ENCODE measurements at places on chromosomes 1 and 21. TPM values are rescaled to one million over a fixed set of nuclear protein-coding genes. Genes with fewer than 3 reads are reported as not detected.

DNA sequence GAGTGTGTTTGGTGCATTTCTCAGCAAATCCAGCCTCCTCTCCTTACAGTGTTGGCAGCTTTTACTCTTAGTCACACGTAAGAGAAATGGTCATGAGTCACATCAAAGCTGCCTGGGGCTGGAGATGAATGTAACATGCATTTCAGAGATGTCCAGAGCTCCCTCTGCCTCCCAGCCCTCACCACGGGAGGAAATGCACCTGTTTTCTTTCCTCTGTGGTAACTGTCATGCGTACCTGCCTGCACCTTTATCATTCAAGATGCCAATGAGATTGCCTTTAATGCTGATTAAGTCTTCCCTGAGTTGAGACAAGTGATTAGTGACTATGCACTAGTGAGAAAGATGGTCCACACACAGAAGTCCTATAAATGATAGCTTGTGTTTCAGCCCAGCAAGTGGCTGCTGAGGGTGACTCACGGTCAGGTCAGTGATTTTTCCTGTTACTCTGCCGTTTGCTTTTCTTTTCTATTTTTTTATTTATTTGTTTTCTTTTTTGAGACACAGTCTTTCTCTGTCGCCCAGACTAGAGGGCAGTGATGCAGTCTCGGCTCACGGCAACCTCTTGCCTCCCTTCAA, 277.3 kb upstream of the FMN2 start:
- DNase-seq: peak; percentile 59

CHIA gene
- not detected for polyA plus RNA-seq

DNA sequence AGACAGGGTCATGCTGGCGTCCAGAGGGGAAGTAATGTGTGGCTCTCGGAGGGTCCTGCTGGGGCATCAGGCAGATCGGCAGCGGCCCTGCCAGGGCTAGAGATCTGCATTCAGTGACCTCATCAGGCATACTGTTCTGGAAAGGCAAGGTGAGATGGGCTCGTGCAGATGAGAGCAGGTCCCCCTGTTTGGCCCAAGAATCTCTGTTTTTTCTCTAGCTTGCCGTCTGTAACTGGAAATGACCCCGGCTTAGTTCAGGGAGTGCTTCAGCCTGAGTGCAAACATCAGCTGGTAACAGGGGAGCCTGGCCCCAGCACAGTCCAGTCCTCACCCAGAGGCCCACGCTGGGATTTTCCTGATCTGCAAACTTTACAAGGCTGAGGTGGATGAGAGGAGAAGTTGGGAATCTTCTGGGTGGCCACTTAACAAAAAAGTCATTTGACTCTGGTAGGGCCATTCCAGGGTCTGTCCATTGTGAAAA, 2.1 kb downstream of the FAM163A start:
- peak; percentile 58 for DNase-seq

DNA sequence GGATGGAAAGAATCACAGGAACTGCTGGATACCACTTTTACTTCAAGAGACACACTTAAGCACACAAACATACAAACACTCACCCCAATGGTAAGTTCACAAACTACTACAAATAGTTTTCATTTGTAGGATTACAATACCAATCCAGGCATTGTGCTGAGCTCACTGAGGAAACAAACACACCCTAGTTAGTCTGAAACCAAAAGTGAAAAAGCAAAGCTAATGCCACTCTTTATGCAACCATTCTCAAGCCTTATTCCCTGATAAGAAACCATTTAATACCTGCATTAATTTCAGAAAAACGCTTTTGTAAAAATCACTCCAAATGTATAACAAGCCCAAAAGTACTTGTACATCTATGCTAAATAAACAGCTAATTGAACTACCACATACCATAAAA, 38.3 kb downstream of the RNF115 start:
- DNase-seq: no peak

OR10Z1 gene
- not detected for polyA plus RNA-seq

- peak; percentile 31 for DNase-seq
Measured at GRCh38 chr1:156998840-156999500, 46.6 kb downstream of the ARHGEF11 start.

DNAJC28 gene
- 0.88 TPM for polyA plus RNA-seq

DNA sequence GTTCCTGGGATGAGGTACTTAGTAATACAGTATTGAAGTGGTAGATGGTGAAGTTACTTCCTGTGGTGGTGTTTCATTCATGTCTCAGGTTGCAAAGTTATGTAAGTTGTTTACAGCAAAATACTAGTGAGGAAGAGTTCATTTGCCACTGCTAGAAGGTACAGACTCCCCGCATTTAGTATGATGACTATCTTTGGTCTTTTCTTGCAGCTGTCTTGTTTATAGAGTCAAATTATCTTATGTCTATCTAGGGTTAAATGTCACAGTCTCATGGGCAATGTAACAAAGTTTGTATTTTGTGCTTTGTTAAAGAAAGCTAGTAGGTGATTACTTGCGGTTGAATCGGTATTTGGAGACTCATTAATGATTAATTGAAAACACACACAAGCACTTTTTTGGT, 50.2 kb downstream of the LRRC8D start:
- no peak for DNase-seq

- DNase-seq: no peak
Measured at GRCh38 chr1:64241069-64241468, 37.6 kb downstream of the UBE2U start.

- DNase-seq: no peak
Measured at GRCh38 chr1:234932106-234932505, 196.5 kb downstream of the TOMM20 start.

SPATA46 gene
- not detected for polyA plus RNA-seq

OPN3 gene
- 11.0 TPM for polyA plus RNA-seq

DNA sequence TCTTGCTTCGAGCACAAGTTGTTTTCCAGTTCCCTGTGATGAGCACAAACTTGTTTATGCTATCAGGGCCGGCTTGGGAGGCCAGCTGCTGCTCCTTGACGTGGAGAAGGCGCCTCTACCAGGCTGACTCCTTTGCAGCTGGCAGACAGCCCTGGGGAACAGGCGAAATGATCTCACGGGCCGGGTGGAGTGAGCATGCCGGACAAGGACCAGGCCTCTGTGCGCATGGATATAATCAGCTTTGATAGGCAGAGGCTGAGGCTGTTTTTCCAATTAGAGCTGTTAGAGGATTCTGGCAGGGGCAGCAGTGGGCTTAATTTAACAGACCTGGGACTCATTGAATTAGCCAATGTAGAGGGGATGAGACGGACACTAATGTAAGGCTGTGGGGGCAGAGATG, 38.9 kb downstream of the FAM163A start:
- DNase-seq: peak; percentile 83

CCDC190 gene
- 0.13 TPM for polyA plus RNA-seq

- DNase-seq: no peak
Measured at GRCh38 chr1:110309767-110310166, 29.4 kb upstream of the RBM15 start.

MNDA gene
- not detected for polyA plus RNA-seq

- DNase-seq: no peak
Measured at GRCh38 chr1:47519971-47520370, 82.1 kb downstream of the FOXD2 start.

- no peak for DNase-seq
Measured at GRCh38 chr1:115365738-115366137, 27.7 kb upstream of the NGF start.

TGFB2 gene
- 2.4 TPM for polyA plus RNA-seq

DNA sequence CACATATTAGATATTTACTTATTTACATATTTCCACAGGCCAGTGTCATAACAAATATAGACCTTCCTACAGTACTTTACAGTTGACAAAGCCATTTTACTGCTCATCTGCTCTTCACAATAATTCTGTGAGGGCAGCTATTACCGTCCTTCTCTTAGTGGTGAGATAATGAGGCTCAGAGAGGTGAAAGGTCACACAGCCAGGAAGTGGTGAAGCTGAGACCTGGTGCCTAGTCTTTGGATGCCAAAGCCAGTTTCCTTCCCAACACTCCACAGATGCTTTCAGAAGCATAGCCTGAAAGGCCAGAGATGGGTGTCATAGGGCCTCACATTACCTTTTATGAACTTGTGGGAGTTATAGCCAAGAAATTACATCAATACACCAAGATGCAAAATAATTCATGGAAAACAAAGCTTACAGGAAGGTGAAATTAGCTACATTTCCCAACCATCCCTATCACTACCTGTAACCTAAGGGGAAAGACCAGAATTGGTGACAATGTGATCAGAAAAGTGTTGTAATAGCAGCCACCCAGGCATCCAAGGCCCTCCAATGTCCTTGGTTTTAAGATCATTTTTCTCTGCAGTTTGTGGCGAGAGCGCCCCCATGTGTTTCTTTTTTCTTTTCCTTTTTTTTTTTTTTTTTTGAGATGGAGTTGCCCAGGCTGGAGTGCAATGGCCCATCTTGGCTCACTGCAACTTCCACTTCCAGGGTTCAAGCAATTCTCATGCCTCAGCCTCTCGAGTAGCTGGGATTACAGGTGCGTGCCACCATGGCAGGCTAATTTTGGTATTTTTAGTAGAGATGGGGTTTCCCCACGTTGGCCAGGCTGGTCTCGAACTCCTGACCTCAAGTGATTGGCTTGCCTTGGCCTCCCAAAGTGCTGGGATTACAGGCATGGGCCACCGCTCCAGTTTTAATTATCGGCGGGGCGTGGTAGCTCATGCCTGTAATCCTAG, 26.5 kb upstream of the RPL11 start:
- peak; percentile 54 for DNase-seq

GRCh38 chr1:237471956-237472355, 418.8 kb downstream of the ZP4 start:
- no peak for DNase-seq

GRCh38 chr21:27831177-27831576, 864.3 kb upstream of the ADAMTS5 start:
- no peak for DNase-seq

DNA sequence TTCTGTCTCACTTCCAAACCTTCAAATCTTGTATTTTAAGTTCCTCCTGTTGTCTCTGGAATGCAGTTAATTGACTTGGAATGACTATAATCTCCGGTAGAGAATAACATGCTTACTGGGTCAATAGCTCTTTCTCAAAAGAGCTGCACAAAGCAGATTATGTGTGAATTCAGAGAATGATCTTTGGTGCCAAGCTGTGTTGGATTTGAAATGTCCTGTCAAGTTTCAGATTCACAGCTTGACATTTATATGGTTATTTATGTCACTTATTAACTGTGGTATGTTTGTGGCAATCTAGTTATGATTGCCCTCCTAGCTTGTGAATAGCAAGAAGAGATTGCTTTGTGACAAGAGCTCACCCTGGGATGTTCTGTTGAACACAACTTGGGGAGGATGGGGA, 128.3 kb upstream of the KCNE2 start:
- DNase-seq: no peak

C8B gene
- polyA plus RNA-seq: not detected

DNA sequence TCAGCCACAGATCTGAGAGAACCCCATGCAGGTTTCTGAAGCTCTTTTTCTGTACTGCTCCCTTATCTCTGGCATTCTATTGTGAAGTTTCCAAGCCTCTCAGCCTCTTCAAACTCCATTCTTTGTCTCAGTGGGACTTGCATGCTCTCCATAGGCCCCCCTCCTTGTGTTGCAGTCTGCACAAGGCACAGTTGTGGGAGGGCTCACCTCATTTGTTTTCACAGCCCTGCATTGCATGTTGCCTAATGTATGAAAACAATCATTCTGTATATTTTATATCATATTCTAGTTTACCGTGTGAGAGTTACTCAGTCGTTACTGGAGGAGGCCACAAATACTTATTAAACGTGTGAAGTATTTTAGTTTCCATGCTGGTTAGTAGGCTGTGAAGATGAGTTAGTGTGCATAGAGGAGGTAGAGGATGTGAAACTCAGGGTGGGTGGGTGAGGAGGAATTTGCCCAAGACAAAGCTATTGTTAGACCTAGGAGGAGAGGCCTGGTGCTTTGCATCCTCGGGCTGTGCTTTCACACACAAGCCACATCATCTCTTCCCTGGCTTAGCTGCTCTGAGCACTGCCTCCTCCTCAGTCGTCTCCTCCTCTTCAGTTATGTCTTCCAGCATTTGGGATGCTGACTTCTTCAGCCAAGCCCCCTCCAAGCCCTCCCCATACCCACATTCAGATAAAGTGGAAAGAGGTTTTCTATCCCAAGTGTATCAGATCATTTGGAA, 7.8 kb upstream of the CHI3L2 start:
- DNase-seq: no peak

DNA sequence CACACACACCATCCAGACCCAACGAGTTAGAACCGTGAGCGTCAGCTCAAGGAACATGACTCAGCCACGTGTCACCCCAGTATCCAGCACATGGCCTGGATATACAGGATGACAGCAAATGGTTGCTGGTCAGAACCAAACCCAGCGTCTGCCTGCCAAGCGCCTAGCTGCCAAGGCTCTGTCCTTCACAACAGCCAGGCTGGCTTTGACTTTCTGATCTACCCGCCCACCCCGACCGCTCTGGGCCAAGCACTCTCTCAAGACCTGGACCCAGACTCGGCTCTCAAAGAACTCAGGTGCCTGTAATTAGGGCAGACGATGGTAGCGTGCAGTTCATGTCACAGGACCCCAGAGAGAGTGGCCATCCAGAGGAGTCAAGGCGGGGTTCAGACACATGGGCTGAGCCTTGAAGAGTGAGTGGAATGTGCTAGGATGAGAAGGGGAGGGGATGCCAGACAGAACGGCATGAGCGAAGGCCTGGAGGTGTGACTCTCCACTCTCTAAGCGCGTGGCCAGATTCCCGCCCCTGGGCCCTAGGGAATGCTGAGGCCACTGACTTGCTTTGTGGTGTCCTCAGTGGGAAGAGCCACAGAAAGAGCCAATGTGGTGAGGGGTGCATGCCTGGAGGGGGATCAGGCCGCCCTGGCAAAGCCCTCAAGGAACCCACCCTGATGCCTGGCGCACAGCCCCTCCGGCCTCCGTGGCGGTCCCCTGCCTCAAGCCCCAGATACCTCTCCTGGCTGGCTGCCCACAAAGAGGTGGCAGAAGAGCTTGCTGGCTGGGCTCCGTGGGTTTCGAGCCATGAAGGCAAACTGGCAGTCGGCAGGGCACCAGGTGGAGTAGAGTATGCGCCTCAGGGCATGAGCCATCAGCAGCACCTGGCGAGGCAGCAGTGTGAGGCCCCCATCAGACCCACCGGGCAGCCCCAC, 7.0 kb downstream of the SH2D5 start:
- peak; percentile 25 for DNase-seq

GRCh38 chr1:88237058-88237457, 447.0 kb upstream of the PKN2 start:
- DNase-seq: no peak

GRCh38 chr1:242788771-242789170, 264.3 kb upstream of the PLD5 start:
- DNase-seq: no peak

- DNase-seq: no peak
Measured at GRCh38 chr1:243316366-243316989, 60.6 kb downstream of the SDCCAG8 start.

GRCh38 chr1:238581332-238581731, 690.6 kb upstream of the ZP4 start:
- no peak for DNase-seq

BOLA1 gene
- polyA plus RNA-seq: 24.6 TPM

TOR1AIP2 gene
- polyA plus RNA-seq: 12.7 TPM

COQ8A gene
- 12.1 TPM for polyA plus RNA-seq

MX2 gene
- 0.08 TPM for polyA plus RNA-seq

- no peak for DNase-seq
Measured at GRCh38 chr21:15667819-15668218, 62.0 kb upstream of the USP25 start.

- DNase-seq: no peak
Measured at GRCh38 chr1:226920446-226920894, 19.6 kb upstream of the COQ8A start.

GRCh38 chr1:117527566-117528102, 78.2 kb upstream of the TENT5C start:
- DNase-seq: no peak
